K562 (cell line): ENCODE measurements at places on chromosomes 7 and 10. TPM values are rescaled to one million over a fixed set of nuclear protein-coding genes. Genes with fewer than 3 reads are reported as not detected.

The DNAH11 gene
- not detected in 2 replicates for polyA plus RNA-seq

The EBLN1 gene
- 0.50 and 1.1 TPM in 2 replicates for polyA plus RNA-seq

The CREB3L2 gene
- polyA plus RNA-seq, result 15.8 and 18.7 TPM in 2 replicates

The CALML3 gene
- not detected in 2 replicates for polyA plus RNA-seq

The ZNF488 gene
- polyA plus RNA-seq, result 0.04 TPM in 1 of 2 replicates, not detected in the other

The MTERF1 gene
- polyA plus RNA-seq, result 22.4 and 23.0 TPM in 2 replicates

The CDHR3 gene
- 0.19 and 0.30 TPM in 2 replicates for polyA plus RNA-seq

The GPR26 gene
- polyA plus RNA-seq, result not detected in 2 replicates

The FAM25C gene
- not detected in 2 replicates for polyA plus RNA-seq

The CALCR gene
- polyA plus RNA-seq, result 0.11 TPM in 1 of 2 replicates, not detected in the other

The IGFBP3 gene
- 0.09 TPM in 1 of 2 replicates, not detected in the other for polyA plus RNA-seq

The GNAI1 gene
- not detected in 2 replicates for polyA plus RNA-seq

The CALHM3 gene
- polyA plus RNA-seq, result not detected in 2 replicates

The SCART1 gene
- 4.2 and 4.9 TPM in 2 replicates for polyA plus RNA-seq
